ENCODE measurements at places on chromosomes 2 and 18. TPM values are rescaled to one million over a fixed set of nuclear protein-coding genes. Genes with fewer than 3 reads are reported as not detected.

- DNase-seq, result no peak
These were observed 1977.7 kb upstream of the LRRTM1 start for GRCh38 chr2:82282111-82282882.

GRCh38 chr18:56286775-56287325, 351.5 kb downstream of the TXNL1 start:
- peak; percentile 68 for DNase-seq

DNA sequence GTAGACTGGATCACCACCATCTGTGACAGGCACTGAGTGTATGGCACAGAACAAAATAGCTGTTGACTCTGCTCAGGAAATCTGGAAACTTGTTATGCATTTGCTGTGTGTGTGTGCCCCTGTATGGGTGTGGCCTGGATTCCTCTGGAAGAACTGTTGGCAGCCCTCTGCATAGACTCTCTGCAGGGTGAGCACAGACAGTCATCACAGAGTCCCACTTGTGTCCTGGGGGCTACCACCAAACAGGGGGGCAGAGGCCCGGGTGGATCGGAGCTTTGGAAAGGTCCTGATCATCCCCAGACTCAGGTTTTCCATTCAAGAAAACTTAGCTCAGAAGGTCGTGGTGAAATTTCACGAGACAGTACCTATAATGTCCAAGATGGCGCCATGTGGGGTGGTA, 258.6 kb downstream of the SOX11 start:
- DNase-seq, result peak; percentile 70

GRCh38 chr2:75462721-75463120, 98.0 kb downstream of the EVA1A start:
- no peak for DNase-seq

- DNase-seq, result no peak
These were observed 148.6 kb upstream of the ALPP start for GRCh38 chr2:232229911-232230310.

DNA sequence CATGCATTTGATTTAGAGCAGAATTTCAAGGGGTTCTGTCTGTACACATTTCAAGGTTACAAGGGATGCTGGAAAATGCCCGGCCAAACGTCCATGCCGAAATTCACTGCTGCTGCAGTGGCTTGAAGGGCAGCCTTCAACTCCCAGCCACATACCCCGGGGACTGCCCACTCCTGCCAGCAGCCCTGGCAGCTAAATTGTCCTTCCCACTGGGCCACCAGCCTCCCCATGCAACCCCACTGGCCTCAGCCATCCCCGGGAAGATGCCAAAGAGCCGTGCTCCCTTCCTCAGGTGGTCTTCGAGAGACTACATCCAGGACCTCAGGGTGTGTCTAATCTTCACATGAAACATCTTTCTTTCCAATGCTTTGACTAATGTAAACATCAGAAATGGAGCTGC, 478.7 kb upstream of the MYT1L start:
- no peak for DNase-seq

GRCh38 chr2:230987137-230988020, 8.5 kb upstream of the SPATA3 start:
- no peak for DNase-seq

- no peak for DNase-seq
These were observed 285.0 kb upstream of the PARD3B start for GRCh38 chr2:204260162-204260877.

DNA sequence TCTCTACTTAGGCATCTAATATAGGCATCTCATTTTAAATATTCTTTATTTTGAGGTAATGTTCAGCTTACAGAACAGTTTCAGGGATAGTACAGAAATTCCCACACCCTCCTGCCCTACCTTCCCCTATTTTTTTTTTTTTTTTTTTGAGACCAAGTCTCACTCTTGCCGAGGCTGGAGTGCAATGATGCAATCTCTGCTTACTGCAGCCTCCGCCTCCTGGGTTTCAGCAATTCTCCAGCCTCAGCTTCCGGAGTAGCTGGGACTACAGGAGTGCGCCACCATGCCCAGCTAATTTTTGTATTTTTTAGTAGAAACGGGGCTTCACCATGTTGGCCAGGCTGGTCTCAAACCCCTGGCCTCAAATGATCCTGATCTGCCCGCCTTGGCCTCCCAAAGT, 97.6 kb downstream of the EPB41L5 start:
- no peak for DNase-seq

GRCh38 chr2:236702657-236703372, 133.2 kb downstream of the ACKR3 start:
- no peak for DNase-seq

DNA sequence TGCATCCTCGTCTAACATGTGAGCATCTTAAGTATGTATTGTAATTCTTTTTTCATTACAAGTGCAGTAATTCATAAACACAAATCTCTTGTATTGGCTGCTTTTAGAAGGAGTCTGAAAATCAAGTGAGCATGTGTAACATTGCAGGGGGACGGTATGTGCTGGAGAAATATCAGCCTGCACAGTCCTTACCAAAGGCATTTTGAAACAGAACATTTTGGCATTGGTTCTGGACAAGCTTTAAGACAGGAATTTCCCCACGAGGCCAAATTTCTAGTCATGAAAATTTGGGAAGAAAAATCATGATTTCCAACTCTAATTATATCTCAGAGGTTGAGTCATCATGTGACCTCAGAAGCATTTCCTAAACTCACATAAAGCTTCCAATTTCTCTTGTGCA, 24.7 kb upstream of the NRP2 start:
- DNase-seq, result peak; percentile 85

DNA sequence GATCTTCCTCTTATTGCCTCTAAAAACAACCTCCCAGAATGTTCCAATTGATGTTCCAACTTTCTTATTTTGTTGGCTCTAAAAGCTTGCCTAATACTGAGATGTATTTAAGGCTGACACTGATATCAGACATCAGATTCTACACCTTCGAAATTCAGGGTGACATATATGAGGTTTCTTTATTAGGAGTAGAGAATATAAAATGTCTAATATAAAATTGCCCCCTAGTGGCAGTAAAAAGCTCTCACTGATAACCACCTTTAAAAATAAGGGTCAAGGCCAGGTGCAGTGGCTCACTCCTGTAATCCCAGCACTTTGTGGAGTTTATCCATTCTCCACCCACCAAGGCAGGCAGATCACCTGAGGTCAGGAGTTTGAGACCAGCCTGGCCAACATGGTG, 789.7 kb upstream of the SLC39A10 start:
- DNase-seq, result no peak

CIB4 gene
- not detected for total RNA-seq

GAREM1 gene
- total RNA-seq, result 10.9 TPM

MLPH gene
- 7.9 TPM for total RNA-seq

OSGEPL1 gene
- total RNA-seq, result 1.5 TPM

All from esophagus muscularis mucosa (tissue), 4 donors.